ENCODE measurements at places on chromosomes 5 and 9.

- DNase-seq = no peak
Observed at GRCh38 chr5:146363161-146363874, 24.7 kb downstream of the POU4F3 start.

GRCh38 chr5:137822158-137822764 is 45.4 kb upstream of the MYOT start:
- DNase-seq = peak; percentile 2

GRCh38 chr5:177601577-177602457 is 1.9 kb downstream of the B4GALT7 start:
- no peak for DNase-seq

DNA sequence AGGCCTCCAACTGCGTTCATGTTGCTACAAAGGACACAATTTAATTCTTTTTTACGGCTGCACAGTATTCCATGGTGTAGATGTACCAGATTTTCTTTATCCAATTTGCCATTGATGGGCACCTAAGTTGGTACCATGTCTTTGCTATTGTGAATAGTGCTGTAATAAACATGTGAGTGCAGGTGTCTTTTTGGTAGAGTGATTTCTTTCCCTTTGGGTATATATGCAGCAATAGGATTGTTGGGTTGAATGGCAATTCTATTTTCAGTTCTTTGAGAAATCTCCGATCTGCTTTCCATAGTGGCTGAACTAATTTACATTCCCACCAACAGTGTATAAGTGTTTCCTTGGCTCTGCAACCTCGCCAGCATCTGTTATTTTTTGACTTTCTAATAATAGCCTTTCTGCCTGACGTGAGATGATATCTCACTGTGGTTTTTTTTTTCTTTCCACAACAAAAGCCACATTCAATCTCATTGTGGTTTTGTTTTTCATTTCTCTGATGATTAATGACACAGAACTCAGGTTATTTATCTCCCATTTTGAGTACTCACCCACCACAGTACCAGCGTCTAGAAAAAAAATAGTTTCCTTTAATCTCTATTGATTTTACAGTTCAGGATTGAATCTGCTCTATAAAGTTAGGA is 21.9 kb downstream of the ARRDC3 start:
- DNase-seq = peak; percentile 53

DNA sequence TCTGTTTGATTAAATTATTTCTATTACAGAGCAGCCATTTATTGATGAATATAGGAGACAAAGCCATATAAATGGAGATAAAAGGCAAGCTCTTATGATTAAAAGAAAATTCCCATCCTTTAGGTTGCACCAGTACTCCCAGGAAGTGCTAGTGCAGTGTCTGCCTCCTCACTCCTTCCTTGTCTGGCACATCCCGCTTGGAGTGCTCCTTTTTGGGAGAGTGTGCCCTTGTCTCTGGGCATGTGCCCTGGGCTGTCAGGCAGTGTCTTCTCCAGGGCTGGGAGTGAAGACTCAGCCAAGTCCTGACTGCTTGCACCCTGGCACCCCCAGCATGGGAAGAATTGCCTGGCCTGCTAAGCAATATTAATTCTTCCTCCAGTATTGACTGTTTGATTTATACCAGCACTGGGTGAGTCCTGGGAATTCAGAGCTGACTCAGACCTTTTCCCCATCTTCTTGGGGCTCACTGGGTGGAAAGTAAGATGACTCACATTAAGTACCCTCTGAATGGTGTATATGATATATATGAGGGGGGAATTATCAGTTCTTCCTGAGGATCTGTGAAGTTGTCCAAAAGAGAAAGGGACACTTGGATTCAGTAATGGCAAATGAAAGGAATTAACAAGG is 62.1 kb downstream of the ZSWIM6 start:
- no peak for DNase-seq

DNA sequence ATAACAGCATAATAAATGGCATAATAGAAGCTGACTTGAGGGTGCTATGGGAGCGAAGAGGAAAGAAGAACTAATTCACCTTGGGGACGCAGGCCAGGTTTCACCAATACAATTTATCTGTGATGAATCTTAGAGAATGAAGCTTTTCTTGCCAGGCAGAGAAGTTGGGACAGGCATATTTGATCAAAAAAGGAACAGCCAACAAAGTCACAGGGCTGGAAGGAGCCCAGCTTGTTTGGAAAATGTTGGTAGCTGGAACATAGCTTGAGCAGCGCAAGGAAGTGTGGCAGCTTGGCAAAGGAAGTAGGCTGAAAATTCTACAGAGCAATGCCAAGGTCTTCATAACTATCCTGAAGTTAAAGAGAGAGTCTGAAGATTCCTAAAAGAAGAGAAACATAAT is 181.5 kb upstream of the OR13F1 start:
- DNase-seq = no peak

DNA sequence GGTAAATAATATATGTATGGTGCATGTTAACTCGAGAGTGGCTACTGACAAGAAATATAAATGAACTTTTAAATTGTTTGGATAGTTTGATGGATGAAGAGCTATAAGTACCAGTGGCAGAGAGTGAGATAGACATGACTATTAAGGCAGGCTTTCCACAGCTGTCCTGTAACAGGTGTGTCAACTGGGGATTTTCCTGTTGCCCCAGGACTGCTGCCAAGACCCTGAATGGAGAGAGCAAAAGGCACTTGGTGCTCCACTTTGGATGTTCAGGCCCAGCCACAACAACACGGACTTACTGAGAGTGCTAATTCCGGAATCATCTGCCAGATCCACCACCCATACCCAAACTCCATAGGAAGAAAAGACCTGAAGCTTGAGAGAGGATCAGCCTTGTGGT is 215.1 kb downstream of the SEC61B start:
- DNase-seq = no peak

- DNase-seq = no peak
Observed at GRCh38 chr5:68762201-68762600, 331.6 kb upstream of the SLC30A5 start.

DNA sequence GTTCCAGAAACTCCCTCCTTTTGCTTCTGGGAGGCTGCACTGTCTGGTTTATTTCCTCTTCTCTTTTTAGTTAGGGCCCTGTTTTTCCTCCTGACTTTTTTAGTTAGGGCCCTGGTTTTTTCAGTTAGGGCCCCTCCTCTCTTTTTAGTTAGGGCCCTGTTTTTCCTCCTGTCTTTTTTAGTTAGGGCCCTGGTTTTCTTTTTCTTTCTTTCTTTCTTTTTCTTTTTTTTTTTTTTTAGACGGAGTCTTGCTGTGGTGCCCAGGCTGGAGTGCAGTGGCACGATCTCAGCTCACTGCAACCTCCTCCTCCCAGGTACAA is 15.1 kb downstream of the GSN start:
- no peak for DNase-seq

DNA sequence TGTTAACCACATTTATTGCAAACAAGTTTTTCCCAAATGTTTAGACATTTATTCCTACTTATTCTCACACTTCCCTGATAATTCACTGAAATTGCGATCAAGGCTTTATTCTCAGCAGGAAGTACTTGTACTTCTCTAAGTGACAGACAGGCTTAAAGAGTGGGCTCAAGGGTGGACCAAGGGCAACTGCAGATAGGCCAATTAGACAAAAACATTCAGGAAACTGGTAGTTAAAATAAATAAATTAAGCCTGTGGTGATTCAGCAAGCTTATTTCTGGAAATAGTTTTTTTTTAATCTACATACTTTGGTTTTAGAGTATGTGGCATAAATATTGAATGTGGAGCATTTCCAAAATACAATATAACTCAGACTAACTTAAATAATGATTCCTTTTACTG is 136.1 kb downstream of the UGCG start:
- DNase-seq = no peak

DNA sequence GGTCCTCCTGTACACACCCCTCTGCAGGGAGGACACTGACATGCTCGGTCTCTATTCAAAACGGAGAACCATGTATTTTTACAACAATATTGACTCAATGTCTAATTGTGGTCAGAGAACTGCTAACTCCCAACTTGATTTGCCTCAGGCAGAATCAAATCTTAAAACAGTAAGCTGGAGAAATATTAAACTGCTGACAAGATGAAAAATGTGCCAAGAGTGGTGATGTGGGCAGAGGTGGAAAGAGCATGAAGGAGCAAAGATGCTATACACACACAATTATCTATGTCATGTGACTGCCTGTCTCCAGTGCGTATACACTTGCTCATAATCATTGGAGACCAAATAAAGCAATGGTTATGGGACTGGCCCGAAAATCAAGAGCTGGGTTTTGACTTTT is 556.1 kb upstream of the ZNF608 start:
- DNase-seq = no peak

DNA sequence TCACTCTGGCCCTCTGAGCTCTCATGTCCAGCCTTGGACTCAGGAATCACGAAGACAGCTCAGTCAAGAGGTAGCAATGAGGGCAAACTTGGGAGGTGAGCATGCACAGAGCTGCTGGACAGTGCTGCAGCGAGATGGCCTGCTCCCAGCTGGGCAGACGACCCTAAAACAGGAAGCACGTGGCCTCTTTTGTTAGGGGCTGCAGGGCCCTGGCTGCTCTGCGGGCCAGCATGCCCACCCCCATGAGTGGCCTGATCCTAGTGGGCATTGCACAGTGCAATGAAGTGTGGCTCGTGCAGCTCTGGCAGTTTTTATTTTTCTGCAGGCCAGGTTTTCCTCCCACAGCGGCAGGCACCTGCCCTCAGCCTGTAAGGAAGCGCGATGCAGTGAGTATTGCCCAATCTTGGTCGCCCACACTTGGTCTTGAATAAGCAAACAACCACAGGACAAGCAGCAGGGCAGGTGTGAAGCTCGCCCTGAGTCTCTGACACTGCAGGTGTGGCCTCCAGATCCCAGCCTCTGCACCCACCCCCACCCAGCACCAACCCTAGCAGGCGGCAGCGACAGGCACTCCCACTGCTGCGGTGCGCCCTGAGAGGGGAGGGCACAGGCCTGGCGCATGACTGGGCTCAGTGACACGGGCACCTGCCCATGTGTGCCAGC is 60.8 kb downstream of the SEMA4D start:
- peak; percentile 68 for DNase-seq

- DNase-seq = no peak
Observed at GRCh38 chr9:98804083-98804482, 3.4 kb upstream of the GALNT12 start.

DNA sequence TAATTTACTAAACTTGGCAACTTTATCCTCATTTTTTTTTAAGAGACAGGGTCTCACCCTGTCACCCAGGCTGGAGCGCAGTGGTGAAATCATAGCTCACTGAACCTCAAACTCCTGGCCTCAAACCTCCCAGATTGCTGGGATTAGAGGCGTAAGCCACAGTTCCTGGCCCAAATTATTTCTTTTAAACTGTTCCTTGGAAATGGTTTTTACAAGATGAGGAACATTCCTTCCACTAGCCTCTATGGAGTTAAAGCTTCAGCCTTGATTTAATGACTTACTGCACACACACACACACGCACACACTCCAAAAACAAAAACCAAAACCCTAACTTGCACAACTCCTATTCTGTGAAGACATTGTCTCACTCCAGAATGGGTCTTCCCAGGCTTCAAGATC is 77.2 kb upstream of the TARS1 start:
- no peak for DNase-seq

- DNase-seq = no peak
Observed at GRCh38 chr9:3824581-3824980, 298.8 kb upstream of the RFX3 start.

DNA sequence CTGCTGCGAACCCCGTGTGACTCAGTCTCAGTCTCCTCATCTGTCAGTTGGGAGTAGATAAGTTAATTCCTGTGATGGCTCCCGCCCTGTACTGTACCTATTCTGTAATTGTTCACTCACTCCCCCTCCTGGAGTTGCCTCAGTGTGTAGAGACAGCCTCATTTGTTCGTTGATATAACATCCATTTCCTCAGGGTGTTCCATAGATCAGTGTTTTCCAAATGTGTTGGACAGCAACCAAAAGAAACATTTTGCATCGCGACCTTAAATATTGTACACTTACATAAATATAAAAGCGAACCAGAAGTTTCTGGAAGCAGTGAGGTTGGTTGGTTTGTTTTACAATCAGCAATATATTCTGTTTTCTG is 698 bp downstream of the NFX1 start:
- DNase-seq = no peak

- no peak for DNase-seq
Observed at GRCh38 chr9:123080444-123080843, 47.0 kb downstream of the GPR21 start.

DNA sequence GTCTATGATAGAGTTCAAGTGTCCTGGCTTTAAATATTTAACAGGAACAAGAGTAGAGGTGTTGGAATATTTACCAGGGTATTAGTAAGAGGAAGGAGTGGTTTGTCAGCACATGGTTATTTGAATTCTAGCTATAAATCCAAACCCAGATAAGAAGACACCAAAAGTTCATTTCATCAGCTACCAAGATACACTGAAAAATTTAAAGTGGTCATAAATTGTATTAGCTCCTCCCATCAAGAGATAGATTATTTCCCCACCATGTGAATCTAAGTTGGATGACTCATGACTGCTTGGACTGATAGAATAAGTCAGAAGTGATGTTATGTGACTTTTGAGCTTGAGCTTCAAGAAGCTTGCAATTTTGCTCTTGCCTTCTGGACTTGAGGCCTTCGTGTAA is 72.1 kb upstream of the GRAMD2B start:
- DNase-seq = no peak

GRCh38 chr5:82640916-82641315 is 362.8 kb upstream of the RPS23 start:
- DNase-seq = no peak

GRCh38 chr5:1253456-1254105 is 28.4 kb downstream of the SLC6A18 start:
- no peak for DNase-seq

- peak; percentile 50 for DNase-seq
Observed at GRCh38 chr9:118522093-118523028, 818.2 kb downstream of the TLR4 start.

- no peak for DNase-seq
Observed at GRCh38 chr5:109829331-109829730, 139.6 kb downstream of the MAN2A1 start.

- DNase-seq = no peak
Observed at GRCh38 chr5:108966910-108967309, 219.2 kb downstream of the FER start.
